Stimulated activated CD8-positive, alpha-beta memory T cell treated with anti-CD3 and anti-CD28 coated beads, Interleukin-2, amount 100 ng/mL, for 48 hours (primary cell): ENCODE measurements at places on chromosomes 2 and 18.

- no peak for DNase-seq
Measured at GRCh38 chr2:42923580-42924417, 131.4 kb upstream of the HAAO start.

GRCh38 chr2:217886720-217887309, 116.0 kb downstream of the TNS1 start:
- DNase-seq, result peak; percentile 45

GRCh38 chr18:45554389-45554737, 60.9 kb upstream of the SLC14A2 start:
- DNase-seq, result no peak

DNA sequence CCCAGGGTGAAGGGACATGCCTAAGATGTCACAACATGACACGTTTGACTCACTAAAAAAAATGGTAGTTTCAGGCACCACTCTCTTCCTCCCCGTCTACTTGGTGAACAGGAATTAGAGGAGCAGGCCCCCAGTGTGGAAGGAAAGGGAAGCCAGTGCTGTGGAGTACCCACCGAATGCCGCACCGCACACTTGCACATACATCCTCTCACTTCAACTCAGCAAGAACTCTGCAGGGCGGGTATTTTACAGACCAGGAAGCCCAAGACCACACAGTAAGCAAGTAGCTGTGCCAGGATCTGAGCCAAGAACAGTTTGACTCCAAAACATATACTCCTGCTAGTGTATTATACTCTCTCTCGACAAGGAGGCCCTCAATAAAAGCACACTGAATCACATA, 69.8 kb downstream of the BCL2 start:
- DNase-seq, result no peak

GRCh38 chr2:234625626-234626250, 128.9 kb upstream of the ARL4C start:
- no peak for DNase-seq

DNA sequence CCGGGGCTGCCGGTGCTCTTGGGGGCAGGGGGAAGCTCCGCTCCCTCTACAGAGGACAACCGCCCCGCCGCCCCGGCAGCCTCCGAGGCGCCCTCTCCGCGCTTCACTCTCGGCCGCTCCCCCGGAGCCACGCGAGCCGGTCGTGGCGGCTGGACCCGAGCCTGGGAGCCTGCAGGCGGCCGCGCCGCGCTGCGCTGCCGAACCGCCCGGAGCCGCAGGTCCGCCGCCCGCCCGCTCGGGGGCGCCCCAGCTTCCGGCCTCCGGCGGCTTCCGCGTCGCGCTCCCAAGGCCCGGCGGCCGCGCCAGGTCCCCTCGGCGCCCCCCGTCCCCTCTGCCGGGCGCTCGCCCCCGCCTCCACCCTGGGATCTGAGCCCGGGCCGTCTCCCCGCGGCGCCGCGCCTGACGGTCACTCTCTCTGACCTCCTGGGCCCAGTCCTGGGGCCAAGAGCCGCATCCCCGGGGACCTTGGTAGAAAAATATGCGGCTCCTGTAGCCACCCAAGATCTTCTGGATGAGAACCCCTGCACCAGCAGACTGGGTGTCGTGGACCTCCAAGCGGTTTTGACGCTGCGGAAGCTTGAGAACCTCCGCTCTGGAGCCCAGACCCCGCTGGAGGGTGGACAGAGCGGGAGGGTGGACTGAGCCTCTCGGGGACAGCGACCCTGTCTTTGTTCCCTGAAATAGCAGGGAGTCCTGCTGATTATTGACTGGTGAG, 44.3 kb downstream of the SERTAD2 start:
- peak; percentile 61 for DNase-seq

DNA sequence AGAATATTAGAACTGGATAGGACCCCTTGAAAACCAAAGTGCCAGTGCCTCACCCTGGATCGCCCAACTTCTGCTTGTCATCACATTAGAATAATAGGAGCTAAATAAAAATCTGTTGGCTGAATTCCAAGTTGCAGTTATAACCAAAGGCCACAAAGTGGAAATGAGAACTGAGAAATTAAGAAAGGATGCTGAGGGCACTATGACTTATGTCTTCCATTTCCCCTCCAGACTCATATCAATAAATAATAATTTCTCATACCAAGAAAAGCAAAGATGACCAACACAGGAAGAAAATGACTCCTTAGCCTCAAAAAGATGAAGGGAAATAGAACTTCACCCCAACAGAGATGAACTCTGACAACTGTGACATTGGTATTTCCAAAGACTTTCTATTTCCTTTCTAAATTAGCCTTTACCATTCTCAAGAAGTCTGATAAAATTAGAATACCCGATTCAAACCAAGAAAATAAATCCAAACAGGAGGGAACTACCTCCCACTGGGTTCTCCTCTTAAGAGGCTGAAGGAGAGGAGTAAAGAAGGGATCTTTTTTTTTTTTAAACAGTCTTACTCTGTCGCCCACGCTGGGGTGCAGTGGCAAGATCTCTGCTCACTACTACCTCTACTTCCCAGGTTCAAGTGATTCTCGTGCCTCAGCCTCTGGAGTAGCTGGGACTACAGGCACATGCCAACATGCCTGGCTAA, 46.5 kb upstream of the EPG5 start:
- no peak for DNase-seq
